ENCODE measurements at places on chromosomes 3 and 15.

- DNase-seq = no peak
These were observed 466 bp downstream of the IQSEC1 start for GRCh38 chr3:13072600-13073325.

- DNase-seq = no peak
These were observed 103.3 kb downstream of the PCCB start for GRCh38 chr3:136353461-136353860.

DNA sequence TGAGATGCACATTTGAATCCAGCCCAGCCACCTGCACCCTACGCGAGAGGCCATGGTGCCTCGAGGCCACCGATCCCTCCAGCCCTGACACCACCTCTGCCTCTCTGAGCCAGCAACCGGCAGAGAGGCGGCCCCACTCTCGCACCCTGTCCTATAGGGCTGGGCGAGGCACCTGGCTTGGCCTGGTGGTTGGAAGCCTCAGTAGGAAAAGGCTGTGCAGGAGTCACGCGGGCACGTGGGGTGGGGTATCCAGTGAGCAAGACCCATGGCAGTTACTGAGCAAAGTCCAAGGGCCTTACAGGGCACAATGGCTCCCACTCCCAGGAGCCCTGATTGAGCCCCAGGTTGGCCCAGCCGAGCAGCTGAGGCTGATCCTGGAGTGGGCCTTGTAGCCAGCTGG is 12.4 kb upstream of the DUSP7 start:
- no peak for DNase-seq

DNA sequence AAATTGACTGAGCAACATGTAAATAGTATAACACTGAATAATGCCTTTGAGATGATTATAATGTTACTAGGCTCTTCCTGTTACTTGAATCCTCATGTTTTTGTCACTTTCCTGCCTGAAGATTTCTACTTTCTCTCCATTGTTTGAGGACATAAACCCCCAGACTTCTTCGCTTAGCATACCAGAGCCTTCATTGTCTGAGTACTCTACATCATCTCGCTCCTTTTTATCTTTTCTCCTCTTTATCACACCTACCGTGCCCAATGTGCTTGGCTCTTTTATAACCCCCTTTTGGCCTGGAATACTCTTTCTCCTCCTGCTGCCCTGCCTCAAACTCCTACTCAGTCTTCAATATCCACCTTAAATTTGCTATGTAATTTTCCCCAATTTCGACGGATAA is 30.3 kb upstream of the MGA start:
- DNase-seq = no peak

- no peak for DNase-seq
These were observed 51.4 kb upstream of the SOX2 start for GRCh38 chr3:181660337-181660736.

DNA sequence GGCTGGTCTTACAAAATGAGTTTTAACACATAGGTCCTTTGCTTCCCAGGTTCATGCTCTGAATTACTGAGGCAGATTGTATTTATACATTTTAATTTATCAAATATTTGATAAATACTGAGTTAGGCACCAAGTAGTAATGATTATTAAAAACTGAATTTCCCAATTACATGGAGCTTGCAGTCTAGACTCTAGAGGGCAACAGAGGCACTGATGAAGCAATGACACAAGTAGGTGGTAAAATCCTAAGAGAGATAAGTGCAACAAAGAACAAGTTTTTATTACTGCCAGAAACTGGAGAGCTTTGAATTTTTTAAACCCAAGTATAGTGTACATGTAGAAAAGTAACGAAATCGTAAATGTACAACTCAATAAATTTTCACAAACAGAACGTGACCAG is 406.2 kb upstream of the RARB start:
- DNase-seq = no peak

GRCh38 chr3:143720381-143720780 is 127.9 kb downstream of the SLC9A9 start:
- no peak for DNase-seq

DNA sequence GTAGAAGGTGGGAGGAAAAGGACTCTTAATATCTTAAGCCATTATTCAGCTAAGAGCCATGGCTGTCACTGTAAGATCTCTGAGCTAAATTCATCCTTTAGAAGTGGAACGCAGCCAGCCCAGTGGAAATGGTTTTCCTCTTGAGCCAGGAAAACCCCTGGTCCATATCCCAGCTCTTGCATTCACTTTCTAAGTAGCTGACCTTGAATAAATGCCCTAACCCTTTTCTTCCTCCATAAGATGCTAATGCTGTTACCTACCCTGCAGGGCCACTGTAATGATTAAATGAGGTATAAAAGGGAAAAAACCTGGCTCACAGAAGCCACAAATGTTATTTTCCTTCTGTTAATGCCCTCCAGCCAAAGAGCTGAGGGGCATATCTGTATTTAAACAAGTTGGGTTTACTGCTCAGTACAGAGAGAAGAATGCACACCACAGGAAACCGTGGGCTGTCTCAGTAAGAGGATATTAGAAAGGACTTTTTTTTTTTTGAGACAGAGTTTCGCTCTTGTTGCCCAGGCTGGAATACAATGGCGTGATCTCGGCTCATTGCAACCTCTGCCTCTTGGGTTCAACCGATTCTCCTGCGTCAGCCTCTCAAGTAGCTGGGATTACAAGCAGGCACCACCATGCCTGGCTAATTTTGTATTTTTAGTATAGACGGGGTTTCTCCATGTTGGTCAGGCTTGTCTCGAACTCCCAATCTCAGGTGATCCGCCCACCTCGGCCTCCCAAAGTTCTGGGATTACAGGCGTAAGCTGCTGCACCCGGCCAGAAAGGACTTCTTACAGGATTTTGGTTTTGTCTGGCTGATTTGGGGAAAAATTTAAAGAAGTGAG is 6.8 kb downstream of the UBL7 start:
- DNase-seq = peak; percentile 36

DNA sequence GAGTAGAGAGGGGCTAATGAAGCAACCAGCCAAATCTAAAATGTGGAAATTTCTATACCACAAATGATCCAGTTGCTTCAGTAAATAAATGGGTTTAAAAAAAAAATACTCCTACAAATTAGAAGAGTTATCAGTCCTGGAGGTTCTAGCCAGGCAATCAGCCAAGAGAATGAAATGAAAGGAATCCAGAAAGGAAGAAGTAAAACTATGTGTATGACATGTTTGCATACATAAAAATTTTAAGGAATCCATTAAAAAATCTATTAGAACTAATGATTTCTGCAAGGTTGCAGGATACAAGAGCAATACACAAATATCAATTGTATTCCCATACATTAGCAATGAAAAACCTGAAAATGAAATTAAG is 9.6 kb downstream of the MESP2 start:
- no peak for DNase-seq

- DNase-seq = no peak
These were observed 37.3 kb downstream of the ZBTB38 start for GRCh38 chr3:141405591-141405990.

DNA sequence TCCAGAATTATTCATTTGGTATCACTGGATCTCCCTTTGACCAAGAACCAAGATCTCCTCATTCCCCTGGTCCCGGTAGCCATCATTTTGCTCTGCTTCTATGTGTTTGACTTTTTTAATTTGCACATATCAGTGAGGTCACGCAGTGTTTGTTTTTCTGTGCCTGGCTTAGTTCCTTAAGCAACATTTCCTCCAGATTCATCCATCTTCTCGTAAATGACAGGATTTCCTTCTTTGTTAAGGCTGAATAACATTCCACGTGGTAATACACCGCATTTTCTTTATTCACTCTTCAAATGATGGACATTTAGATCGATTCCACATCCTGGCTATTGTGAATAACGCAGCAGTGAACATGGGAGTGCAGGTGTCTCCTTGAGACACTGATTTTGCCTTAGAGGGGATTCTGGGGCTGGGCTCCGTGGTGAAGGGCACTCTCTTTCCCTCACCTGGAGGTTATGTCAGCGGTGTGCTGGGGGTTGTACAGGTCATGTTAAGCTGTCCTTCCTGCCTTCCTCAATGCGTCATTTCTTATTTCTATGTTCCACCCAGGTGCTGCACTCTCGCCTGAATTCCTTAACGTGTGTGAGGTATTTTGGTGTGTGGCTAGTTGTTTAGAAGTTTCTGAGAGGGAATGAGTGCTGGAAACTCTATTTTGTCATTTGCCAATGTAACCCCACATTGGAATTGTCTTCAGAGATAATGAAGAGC is 212.2 kb downstream of the LPP start:
- no peak for DNase-seq

DNA sequence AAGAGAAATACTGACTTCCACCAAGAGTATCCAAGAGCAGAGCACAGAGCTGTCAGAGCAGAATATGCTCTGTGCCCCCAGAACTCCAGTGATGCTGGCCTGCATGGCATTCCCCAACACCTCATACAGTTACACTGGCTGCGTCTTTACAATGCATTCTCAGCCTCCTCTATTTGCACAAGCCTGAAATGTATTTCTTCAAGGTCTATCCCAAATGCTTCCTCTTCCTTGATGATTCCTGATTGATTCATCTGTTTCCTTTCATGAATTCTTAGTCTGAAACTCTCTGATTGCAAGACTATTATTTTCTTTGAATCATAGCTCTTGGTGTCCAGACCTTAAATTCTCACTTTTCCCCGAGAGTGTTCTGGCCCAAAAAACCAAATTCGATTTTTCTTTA is 664.7 kb downstream of the MECOM start:
- no peak for DNase-seq

DNA sequence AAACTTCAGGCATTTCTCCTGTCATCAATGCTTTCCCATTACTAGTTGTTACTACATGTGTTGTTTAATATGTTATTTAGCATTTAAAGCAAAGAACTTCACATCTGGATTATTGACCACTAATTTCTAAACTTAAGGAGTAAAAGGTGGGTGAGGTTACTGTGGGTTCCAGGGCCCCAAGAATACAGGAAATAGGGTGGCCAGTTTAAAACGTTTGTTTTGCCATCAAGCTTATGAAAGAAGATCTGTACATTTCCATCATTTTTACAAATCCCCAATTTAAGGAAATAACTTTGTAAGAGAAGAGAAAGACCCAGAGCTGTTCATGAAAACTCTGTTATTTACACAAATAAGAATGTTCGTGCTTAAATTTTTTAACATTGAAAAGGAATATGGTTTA is 54.5 kb upstream of the ACKR4 start:
- no peak for DNase-seq

DNA sequence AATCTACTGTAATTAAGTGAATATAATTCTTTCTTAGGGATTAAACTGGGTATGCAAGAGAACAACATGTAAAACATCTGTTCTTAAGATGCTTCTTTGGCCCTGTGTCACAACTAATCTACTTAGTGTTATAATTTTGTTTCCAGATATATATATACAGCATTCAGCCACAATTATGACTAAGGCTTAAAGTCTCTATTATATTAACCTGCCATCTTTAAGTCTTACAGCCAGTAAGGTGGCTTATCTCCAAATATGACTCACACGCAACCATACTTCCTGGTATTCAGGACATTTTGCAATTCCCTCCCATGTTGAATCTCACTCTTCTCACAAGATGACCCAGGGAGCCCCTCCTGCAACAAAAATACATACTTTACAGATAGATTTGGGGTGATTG is 6.6 kb upstream of the KBTBD8 start:
- no peak for DNase-seq

DNA sequence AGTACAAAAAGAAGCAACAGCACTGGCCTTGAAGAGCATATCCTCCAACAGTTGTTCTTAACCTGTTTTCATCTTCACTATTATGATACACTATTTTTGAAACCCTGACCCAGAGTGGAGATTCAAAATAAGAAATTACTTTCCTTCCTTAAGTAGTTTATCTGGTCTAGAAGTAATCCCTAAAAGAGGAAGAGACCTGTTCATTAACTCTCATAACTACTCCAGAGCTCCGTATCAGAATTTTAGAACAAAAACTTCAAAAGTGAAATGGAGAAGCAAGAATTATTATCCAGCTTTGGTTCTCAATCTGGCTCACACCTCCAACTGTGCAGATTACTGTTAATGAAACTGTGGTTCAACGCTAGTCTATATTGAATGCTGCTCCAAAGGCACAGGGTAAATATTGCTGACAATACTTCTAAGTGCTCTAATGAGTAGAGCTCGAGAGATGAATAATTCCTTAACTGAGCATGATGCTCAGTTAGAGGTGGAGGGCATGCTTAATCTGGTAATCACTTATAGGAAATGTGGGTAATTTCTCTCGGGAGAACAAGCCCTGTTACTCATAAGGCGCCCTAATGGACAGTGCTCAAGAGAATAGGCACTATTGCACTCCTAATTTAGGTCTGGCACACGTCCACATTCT is 5.2 kb downstream of the LCMT2 start:
- DNase-seq = no peak

- DNase-seq = no peak
These were observed 12.4 kb downstream of the SNX33 start for GRCh38 chr15:75659928-75660645.
